Right hindlimb (tissue), 1 donor: ENCODE measurements at places on chromosomes 3 and 15.

- no peak for DNase-seq
These were observed 23.2 kb downstream of the SCN11A start for GRCh38 chr3:39028546-39028945.

DNA sequence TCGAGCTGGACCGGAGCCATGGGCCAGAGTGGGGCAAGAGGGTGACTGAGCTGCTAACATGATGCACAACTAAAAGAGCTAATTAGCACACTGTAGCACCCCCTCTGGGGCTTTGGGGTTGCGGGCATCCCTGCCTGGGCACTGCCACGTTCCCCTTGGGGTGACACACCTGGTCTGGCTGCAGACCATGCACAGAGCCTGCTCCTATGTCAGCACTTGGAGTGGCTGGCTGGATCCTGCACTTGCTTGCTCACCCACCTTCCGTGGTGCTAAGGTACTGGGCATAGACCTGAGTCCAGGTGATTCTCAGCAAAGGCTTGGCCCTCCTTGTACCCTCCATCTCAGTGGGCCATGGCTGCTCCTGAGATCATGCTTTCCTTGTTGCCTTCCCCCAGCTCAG, 12.8 kb upstream of the SPTBN5 start:
- DNase-seq = no peak

DNA sequence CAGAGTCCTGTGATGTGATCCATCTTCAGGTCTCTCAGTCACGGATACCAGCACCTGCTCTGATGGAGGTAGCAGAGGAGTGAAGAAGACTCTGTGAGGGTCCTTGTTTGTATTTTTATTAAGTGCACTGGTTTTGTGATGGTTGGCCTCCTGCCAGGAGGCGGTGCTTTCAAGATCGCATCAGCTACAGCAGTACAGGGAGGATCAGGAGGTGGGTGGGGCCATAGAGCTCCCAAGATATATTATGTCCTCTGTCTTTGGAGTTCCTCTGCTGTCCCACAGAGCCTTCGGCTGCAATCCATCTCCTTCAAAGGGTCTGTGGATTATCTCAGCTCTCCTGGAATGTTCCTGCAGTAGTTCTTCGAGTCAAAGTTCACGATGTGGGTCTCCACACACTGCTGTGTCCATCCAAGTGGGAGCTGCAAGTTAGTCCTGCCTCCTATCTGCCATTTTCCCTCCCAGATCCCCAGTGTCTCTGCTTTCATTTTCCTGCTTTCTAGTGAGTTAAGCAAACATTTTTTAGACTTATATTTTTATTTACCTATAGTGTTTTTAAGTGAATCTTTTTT, 54.7 kb downstream of the TM2D3 start:
- no peak for DNase-seq

DNA sequence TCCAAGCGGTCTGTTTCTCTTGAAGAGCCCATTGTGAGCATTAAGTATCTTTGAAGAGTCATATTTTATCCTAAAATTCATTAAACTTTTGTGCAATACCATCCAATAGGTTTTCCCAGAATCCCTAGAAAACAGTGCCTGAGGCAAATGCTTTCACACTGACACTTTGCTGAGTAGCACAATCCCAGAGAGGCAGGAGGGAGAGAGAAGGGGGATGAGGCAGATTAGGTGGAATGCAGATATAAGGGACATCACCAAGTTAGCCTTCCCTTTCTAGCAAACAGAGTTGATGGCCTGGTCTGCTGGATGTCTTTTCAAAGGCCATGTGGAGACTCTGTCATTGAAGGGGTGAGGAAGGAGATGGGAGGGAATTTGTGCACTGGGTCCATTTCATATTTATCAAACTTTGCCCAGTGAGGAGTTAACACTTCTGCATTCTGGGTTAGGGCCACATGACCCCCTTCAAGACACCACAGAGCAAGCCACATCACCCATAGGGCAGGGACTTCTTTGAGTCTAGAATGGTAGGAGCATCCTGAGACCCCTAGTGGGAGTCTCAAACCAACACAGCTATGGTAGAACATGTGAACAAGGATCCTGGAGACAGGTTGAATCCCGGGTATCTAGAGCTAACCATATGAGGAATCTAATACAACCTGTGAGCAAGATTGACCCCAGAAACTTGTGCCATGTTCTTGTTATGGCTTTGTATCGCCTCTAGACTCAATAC, 32.0 kb upstream of the SEMA6D start:
- no peak for DNase-seq

DNA sequence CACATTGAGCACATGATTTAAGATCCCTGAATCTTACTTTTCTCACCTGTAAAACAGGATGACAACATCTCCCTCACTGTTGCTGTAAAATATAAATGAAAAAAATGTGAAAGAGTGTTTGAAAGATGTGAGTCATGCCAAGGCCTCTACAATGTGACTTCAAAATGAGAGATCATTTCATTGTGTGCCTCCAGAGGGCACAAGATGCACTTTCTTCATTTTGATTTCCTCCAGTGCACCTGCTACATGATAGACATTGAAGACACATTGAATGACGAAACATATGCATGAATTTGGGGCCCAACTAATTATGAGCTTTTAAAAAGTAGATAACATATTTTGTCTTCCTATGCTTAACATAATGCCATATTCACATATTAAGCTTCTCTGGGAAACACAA, 170.3 kb downstream of the MOBP start:
- no peak for DNase-seq

DNA sequence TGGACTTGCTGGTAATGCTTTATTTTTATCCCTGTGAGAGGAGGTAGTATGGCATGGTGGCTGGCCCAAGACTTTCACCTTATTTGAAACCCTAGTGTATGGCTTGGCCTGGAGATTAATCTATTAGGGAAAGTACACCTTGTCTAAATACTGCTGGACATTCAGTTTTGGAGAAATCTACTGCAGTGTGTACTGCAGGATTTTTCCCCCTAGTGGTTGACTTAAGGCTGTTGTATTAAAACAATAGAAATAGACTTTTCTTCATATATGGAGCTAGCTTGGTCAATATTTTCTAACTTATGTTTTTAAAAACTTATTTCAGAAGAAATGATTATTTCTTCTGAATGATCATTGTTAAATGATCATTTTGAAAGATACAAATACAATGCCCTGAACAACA, 13.9 kb upstream of the SLITRK3 start:
- no peak for DNase-seq

DNA sequence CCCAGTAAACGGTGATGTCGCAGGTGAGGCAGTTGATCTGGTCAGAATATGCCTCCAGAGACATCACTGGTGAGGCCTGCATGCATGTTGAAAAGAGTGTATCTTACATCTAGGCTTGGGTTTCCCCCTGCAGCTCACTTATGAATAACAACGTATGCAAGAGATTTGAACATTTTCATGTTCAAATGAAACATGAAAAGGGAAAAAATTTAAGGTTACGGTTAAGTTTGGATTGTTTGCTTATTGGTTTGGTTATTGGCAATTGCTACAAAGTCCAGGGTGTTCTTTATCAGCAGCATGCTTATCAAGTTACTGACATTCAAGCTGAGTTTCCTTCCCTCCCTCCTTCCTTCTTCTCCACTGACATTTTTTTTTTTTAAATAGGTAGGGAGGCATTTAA, 123.2 kb downstream of the IGF1R start:
- no peak for DNase-seq

GRCh38 chr15:86444527-86444926, 364.9 kb downstream of the AGBL1 start:
- peak; percentile 16 for DNase-seq

- DNase-seq = no peak
These were observed 72.9 kb upstream of the GALNT15 start for GRCh38 chr3:16101295-16102186.

DNA sequence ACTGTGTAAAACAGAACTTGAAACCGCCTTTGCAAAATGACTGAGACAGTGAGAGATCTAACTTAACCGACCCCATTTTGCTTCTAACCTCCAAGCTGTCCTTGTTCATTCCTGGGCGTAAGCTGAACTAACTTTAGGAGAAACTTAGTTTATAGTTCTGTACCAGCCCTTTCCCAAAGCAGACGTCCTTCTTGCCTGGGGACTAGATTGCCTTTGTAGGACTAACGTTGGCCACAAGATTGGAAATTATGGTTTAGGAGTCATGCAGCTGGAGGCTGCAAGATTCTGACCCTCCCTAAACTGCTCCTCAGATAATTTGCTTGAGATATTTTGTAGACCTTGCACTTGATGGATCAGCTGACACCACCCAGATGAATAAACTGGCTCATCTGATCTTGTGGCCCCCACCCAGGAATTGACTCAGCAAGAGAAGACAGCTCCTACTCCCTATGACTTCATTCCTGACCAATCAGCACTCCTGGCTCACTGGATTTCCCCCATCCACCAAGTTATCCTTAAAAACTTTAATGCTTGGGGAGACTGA, 219.9 kb upstream of the PROK2 start:
- no peak for DNase-seq

GRCh38 chr15:88617790-88618189, 3.4 kb upstream of the AEN start:
- DNase-seq = no peak

DNA sequence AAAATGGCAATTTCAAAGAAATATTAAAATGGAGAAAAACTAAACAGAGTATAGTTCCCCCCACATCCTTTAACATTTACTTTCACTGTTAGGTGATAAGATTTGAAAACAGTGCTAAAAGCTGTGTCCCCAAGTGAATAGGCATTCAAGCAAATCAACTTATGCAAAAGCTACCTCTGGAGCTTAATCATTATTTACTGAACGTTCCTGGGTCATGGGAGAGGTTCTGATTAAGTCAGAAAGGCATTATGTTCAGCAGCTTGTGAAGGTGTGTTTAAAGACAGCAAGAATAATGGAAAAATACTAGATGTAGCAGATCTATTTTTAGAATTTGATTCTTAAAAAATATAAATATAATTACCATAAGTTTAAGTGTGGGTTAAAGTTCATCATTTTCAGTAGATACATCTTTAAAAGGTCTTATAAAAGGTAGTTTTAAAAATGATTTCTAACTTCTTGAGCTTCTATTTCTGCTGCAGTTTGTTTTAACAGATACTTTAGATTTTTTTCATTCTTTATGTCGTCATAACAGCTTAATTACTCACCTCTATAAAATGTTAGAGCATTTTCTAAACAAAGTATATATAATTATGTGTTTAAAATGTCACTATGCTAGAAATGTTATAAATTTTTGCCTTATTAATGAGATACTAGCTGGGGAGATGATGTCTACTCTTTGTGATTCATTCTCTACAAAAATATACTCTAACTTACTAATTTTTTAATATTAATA, 127.9 kb downstream of the MITF start:
- no peak for DNase-seq

DNA sequence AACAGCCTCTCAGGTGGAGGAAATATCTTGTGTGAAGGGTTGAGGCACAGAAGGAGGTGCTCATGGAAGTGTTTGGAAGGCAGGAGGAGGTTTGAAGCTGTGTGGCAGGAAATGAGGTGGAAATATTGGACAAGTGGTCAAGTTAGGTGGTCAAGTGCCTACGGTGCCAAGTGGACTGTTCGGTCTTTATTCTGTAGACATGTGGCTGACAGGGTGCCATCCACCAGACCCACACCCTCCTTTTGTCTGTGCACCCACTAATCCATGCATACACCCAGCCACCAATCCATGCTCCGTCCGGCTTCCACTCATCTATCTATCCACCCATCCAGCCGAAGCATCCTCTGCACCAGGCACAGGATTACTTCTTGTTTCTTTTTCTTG, 2.2 kb downstream of the SLC6A20 start:
- DNase-seq = no peak

DNA sequence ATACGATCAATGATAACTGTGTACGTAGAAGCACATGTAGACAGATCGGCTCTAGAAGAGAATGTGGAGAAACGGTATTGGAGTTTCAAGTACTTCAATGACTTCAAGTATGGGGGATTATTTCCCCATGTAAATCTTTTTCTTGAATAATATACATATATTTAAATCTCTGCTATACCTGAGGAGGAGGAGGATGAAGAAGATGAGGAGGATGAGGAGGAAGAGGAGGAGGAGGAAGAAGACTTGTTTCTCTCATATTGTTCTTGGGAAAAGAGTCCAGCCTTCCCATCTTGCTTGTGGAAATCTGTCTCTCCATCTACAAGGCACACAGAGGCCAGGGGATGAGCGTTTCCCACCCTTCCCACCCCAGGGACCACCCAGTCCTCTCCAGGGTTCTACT, 10.6 kb downstream of the TMEM40 start:
- no peak for DNase-seq

DNA sequence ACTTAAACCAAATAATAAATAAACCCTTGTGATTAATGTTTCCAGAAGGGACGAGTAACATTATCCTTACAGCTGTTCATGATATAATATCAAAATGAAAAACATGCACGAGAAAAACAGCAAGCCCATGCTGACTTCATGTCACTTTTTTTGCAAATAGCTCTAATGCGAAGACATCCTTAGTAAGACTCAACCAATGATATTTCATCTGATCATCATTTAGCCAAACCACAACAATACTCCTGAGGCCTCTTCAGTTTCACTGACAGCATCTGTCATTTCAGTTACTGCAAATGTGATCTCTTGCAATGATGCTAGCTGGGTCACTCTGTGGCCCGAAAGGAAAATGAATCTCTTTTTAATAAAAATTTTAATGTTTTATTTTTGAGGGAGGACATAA, 74.0 kb downstream of the POLR2M start:
- DNase-seq = no peak
